ENCODE measurements at places on chromosomes 11 and 22.

DNA sequence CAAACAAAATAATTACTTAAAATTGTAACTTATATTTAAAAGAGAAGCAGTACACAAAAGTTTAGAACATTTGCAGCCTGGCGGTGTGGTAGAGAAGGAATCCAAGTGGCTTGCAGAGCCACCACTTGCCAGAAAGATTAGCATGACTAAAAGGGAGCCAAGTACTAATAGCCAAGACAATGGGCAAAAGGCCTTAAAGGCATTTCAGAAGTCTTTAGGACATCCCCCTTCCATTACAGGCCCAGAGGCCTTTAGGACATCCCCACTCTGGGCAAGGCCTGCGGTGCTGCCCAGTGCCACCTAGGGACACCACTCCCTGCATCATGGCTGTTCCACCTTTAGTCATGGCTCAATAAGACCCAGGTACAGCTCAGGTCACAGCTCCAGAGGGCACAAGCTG lies 32.4 kb downstream of the TMEM225 start:
- DNase-seq, result no peak

GRCh38 chr11:111045407-111045803 lies 200.1 kb upstream of the POU2AF2 start:
- DNase-seq, result no peak

- DNase-seq, result no peak
Measured at GRCh38 chr11:108931168-108931567, 266.3 kb downstream of the DDX10 start.

GRCh38 chr11:95297680-95298452 lies 66.9 kb upstream of the SESN3 start:
- no peak for DNase-seq

All from Panc1 (cell line).